ENCODE measurements at places on chromosomes 6 and 20.

- no peak for DNase-seq
These were observed 465.2 kb downstream of the TFAP2B start for GRCh38 chr6:51283723-51284355.

- DNase-seq: no peak
These were observed 15.8 kb upstream of the ENPP5 start for GRCh38 chr6:46186583-46186982.

GRCh38 chr6:98836962-98837944 is 2.9 kb downstream of the POU3F2 start:
- no peak for DNase-seq

- DNase-seq: no peak
These were observed 26.5 kb downstream of the GTF2H5 start for GRCh38 chr6:158194487-158195280.

GRCh38 chr20:33732166-33732970 is 572 bp downstream of the ZNF341 start:
- peak; percentile 99 for DNase-seq

GRCh38 chr20:24622856-24623255 is 153.4 kb downstream of the SYNDIG1 start:
- DNase-seq: no peak

GRCh38 chr20:9241232-9241692 is 172.4 kb downstream of the PLCB4 start:
- no peak for DNase-seq

GRCh38 chr6:108556866-108557493 is 3.7 kb upstream of the FOXO3 start:
- DNase-seq: no peak

DNA sequence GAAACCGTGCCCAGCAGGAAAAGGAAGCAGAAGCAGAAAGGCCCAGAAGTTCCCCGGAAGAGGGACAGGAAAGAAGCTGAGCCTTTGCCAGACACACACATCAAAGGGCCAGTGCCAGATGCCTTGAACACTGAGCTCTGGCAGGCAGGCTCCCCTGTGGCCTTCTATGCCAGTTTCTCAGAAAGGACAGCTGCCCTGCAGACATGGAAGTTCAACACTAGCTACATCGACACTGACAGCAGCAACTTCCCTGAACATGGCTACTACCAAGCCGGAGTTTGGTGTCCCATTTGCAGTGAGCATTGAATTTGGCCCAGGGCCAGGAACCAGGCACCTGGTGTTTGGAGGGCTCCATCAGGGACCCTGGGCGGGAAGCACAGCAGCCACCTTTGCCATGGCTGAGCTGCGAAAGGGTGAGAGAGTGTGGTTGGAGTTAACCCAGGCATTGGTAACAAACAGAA is 8.0 kb upstream of the RAET1E start:
- DNase-seq: no peak

- no peak for DNase-seq
These were observed 1.0 kb upstream of the HCK start for GRCh38 chr20:32050851-32051556.

DNA sequence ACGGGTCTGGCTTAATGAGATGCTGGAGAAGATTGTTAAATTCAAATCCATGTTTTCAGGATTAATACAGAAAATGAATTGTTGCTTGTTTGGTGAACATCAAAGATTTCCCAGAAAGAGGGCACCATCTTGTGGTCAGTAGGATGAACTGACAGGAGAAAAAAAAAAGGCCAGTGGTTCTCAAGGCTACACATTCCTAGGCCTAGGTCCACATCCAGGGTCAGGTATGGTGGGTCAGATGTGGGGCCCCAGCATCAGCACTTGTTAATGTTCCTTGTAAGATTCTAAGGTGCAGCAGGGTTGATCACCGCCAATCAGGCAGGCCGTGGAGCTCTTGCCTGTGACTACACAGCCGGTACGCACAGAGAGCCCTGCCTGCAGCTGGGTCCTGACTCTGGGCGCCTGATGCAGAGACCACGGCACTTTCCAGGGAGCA is 34.0 kb upstream of the FOXO3 start:
- no peak for DNase-seq

GRCh38 chr20:17556837-17557674 is 12.8 kb upstream of the DSTN start:
- DNase-seq: no peak

DNA sequence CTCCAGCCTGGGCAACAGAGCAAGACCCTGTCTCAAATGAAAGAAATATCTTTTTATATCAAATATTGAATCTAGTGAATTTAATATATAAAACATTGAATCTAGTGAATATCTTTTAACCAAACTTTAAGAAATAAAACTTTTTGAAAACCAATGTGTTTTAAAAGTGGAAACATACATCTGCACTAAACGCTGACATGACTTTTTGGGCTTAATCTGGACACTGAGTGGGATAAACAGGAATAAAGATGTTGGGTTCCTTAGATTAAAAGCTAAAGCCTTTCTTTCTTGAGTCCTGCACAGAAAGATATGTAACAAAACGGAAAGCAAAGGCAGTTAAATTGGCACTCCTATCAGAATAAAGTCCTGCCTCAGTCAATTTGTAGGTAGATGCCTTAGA is 190.2 kb downstream of the ARHGAP18 start:
- no peak for DNase-seq

DNA sequence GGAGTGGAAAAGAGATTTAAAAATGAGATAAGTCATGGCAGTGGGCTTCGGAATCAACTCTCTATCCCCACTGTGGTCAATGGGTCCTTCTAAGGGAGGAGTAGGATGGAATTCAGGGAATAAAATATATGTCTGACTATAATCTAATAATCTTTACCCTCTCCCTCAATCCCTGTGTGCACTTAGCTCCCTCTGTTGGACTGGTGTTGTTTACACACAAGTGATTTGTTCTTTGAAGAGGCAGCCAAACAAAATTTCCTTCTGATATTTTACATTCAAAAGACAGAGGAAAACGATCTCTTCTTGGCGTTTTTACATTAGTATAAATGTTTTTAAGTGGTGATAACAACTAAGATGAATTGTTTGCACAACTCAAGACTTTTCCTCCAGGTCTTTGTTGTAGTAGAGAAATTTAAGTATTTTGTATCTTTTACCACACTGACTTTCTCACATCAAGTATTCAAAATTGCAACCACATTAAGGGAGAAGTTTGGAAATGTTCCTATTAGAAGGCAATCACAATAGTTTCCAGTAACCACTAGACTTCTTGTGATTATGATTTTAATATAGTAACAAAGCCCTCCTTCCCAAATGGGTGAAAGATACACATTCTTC is 317.8 kb downstream of the CENPW start:
- no peak for DNase-seq

DNA sequence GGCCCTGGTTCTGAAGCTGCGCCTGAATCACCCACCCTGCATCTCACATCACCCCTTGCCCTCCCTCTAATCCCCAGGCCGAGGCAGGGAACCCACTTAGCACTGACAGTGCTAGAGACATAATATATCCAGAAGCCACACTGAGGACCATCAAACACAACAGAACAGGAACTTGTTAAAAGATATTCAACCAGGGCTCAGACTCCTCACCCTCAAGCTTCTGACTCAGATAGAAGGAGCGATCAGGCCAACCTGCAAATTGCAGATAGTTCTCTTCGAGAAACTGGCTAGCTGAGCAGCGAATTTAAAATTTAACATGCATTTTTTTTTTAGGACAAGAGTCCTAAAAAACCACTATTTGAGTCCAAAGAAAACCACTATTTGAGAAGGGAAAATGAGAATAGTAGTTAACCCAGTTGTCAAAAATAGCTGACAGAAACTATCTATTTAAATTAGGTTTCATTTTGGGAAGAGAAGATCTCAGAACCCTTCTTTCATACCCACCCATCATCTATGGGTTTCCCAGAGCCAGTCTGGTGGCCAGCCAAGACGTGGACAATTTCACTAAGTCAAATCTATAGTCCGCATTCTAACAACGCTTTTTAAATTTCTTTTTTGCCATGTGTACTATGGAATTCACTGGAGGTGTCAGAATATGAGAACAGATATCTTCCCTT is 95.6 kb downstream of the OPRM1 start:
- no peak for DNase-seq

- DNase-seq: no peak
These were observed 67.9 kb upstream of the ASF1A start for GRCh38 chr6:118826096-118826495.

DNA sequence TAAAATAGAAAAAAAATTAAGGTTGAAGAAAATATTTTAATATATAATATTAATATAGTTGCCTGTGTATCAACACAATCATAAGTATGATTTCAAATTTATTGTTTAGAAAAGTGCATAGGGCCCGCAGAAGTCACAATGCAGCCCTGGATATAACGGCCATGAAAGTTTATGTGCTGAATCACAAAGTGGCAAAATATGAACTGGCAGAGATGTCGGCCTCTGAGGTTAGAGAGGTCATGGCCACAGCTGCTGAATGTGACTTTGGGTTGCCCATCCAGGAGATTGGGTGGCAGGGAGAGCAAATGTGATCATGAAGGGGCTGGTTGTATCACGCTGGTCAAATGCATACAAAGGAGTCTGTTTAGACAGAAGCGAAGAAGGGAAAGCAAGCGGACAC is 35.7 kb downstream of the COL11A2 start:
- DNase-seq: no peak

DNA sequence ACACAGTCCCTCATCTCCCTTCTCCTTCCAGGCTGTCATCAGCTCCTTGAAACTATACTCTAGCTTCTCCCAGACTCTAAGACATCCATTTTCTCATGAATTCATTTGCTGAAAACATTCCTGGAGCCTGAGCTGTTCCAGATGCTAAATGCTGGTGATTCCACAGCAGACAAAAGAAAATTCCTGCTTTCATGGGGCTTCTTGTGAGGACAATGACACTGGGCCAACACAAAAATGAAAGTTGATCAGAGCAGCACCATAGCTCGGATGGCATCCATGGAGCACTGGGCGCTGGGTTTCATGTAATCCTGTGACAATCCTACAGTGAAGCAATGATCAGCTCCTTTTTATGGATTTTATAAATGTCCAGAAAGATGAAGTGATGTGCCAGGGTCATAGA is 47.4 kb upstream of the STX16 start:
- DNase-seq: no peak

DNA sequence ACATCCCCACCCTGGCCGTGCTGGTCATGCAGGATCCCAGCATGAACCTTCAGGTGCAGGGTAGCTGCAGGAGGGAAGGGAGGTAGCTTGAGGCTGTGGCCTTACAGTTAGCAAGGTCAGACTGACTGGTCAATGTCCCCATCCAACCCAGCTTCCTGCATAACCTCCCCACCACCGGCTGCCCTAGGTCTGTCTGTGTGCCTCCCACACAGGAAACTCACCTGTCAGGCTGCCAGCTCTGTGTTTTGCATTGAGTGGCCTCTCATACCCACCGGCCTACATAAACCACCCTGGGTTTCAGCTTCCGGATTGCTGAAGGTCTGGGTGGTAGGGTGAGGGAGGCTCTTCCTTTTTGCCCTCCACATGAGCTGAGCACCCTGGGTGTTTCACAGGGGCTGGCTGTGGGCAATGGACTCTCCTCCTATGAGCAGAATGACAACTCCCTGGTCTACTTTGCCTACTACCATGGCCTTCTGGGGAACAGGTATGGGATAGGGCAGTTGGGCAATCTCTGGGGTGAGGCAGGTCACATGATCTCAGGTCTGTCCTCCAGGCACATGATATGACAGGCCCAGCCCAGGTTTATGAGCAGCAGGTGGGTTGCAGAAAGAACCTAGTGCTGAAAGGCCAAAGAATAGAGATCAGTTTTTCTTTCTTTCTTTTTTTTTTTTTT is 1.8 kb downstream of the CTSA start:
- no peak for DNase-seq

DNA sequence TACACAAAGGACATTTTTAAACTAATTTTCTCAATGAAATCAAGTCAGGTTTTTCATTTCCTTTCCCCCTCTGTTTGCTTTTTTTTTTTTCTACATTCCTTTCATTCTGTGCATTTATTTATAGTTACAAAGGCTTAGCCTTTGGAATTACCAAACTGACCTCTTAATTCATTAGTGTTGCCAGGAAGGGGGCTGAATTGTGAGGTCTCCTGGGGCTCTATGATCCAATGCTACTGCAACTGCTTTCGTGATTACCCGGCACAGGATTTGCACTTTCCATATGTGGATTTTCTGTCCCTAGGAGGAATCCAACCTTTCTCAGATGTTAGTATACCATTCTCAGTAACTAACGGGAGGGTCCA is 35.3 kb downstream of the NEDD9 start:
- no peak for DNase-seq

GRCh38 chr6:13194852-13195251 is 133.5 kb downstream of the TBC1D7 start:
- DNase-seq: no peak

- no peak for DNase-seq
These were observed 99.5 kb downstream of the FOXO3 start for GRCh38 chr6:108660251-108660650.

GRCh38 chr6:11902527-11902926 is 109.6 kb upstream of the HIVEP1 start:
- no peak for DNase-seq

DNA sequence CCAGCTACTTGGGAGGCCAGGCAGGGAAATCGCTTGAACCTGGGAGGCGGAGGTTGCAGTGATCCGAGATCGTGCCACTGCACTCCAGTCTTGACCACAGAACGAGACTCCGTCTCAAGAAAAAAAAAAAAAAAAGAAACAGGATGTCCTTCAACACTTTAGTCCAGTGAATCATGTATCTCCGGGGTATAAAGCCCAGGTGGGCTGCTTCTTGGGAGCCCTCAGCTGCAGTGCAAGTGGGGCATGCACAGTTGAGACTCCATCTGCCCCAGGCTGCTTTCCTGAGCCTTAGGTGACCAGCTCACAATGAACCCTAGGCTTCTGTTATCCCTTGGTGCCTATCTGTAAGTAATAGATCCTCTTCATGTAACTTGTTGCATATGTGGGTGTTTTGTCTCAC is 187.1 kb upstream of the RNF24 start:
- DNase-seq: no peak

DNA sequence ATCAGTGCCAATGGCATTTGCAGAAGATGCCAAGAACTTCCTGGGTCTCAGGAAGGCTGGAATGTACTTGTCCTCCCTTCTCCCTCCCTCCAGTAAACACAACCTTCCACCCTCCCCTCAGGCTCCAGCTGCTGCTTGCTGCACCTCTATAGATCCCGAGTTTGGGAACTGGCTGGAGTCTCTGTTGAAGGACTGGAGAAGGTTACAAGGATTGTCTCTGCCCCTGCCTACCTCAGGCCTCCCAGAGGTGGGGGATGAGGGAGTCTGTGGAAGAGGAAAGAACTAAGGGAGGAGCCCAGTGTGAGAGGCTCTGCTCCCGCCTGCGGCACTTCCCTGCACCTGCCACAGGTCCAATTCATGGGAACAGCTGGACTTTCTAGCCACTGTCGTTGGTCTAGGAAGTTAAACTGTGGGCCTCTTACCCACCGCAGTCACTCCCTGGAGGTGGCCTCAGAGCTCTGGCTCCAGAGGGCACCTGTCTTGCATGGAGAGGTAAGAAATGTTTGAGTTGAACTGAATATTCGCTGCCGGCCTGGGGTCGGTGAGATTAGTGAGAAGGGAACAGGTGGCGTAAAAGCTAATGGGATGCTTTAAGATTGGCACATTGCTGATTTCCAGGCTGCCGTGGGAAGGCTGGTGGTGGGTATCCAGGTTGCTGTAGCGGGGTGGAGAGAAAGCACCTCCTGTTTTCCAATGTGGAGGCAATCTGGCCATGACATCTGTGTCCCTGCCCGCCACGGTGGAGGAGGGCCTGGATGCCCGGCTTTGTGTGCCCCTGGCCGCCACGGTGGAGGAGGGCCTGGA is 54.3 kb downstream of the PPP1R14C start:
- DNase-seq: no peak
